Ovary (tissue), 10 donors: ENCODE measurements at places on chromosomes 1 and 21. TPM values are rescaled to one million over a fixed set of nuclear protein-coding genes. Genes with fewer than 3 reads are reported as not detected.

The SLC1A7 gene
- not detected for total RNA-seq

The TTC39A gene
- 0.77 TPM for total RNA-seq

DNA sequence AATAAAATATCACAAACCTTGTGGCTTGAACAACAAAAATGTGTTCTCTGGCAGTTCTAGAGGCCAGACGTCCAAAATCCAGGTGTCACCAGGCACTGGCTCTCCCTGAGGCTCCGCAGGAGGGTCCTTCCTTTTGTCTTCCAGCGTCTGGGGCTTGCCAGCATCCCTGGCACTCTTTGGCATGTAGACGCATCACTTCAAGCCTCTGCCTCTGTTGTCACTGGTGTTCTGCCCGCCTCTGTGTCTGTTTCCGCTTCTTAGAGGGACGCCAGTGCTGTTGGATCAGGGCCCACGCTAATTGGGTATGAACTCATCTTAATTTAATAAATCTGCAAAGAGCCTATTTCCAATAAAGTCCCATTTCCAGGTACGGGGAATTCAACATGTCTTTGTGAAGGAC is 273.7 kb upstream of the C1orf174 start:
- no peak for DNase-seq
- no peaks in the 10 kb centered on the region for H3K36me3 ChIP-seq
- H3K27me3 ChIP-seq, result no peaks in the 10 kb centered on the region
- no peak overlapping the region for H3K27ac ChIP-seq
- H3K4me1 ChIP-seq, result no peaks in the 10 kb centered on the region

DNA sequence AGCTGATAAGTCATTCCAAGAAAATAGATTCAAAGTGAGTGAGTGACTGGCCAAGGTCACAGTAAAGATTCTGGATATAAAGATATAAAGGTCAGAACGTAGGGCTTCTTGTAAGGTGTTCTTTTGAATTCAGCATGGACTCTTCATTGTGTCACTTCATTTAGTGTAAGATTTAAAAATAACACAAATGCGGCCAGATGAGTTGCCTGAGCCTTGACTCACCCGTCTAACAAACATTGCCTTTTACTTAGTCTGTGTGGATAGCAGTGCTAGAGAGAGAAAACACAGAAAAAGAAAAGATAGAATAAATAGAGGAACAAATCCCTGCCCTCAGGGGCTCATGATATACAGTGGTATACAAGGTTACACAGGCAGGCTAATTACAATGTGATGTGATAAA is 223.4 kb downstream of the PLPP3 start:
- no peaks in the 10 kb centered on the region for H3K36me3 ChIP-seq
- H3K27ac ChIP-seq, result no peak overlapping the region
- DNase-seq, result no peak
- H3K27me3 ChIP-seq, result no peaks in the 10 kb centered on the region

GRCh38 chr1:95278173-95279006 is 44.4 kb downstream of the RWDD3 start:
- no peaks in the 10 kb centered on the region for H3K4me1 ChIP-seq
- H3K4me3 ChIP-seq, result no peak overlapping the region
- no peak overlapping the region for H3K27ac ChIP-seq
- no peak for DNase-seq
- H3K36me3 ChIP-seq, result no peaks in the 10 kb centered on the region
- no peaks in the 10 kb centered on the region for H3K27me3 ChIP-seq

DNA sequence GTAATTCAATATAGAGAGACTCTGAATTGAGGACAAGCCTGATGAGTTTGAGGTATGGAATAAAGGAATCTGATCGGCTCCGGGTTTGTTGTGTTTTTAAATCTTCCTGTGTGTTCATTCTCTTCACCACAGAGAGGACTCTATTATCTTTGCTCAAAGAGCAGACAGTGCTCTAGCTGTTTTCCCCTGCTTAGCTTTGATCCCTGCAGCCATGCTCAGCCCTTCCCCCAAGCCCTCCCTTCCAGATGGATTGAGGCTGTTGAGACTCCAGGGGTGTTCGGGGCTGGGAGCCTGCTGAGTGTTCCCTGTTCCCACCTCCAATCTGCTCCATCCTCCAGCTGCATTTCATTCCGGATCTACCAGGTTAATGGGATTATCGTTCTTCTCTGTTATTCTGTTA is 74.2 kb upstream of the CXADR start:
- DNase-seq, result no peak
- no peak overlapping the region for H3K27ac ChIP-seq
- peaks cover 2% of the 10 kb centered on the region for H3K4me1 ChIP-seq
- no peaks in the 10 kb centered on the region for H3K36me3 ChIP-seq

DNA sequence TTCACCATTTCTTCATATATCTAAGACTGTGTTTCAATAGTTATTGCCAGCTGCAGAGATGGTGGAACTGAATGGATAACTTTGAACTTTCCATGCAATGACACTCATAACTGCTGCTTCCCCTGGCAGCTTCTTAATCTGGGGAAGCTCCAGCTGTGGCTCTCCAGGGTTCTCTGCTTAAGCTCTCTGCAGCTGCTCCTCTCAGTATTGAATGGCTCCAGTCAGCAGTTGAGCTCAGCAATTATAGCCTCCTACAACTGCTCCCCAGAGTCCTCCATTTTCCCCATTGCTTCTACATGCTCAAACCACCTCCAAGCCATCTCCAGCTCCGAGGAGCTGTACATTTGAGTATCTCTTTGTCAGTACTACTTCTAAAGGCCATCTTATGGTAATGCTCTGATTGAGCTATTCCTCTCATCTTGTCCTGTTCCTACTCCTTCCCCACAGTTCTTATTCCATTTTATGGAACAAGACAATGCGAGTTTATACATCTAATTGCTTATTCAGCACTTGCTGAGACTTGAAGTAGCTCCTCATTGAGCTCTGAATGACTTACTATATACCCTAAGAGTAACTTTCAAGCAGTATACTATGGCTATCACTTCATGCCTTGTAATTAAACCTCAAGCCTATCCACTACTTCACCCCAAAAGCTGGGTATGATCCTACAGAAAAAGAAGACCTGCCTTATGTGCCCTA is 362.4 kb downstream of the NEGR1 start:
- no peak overlapping the region for H3K27ac ChIP-seq
- DNase-seq, result no peak
- H3K27me3 ChIP-seq, result no peaks in the 10 kb centered on the region
- no peaks in the 10 kb centered on the region for H3K4me1 ChIP-seq
- H3K4me3 ChIP-seq, result no peak overlapping the region

GRCh38 chr21:27802816-27803475 is 836.1 kb upstream of the ADAMTS5 start:
- no peak overlapping the region for H3K27ac ChIP-seq
- no peaks in the 10 kb centered on the region for H3K4me1 ChIP-seq
- H3K36me3 ChIP-seq, result no peaks in the 10 kb centered on the region
- H3K27me3 ChIP-seq, result no peaks in the 10 kb centered on the region
- no peak for DNase-seq

DNA sequence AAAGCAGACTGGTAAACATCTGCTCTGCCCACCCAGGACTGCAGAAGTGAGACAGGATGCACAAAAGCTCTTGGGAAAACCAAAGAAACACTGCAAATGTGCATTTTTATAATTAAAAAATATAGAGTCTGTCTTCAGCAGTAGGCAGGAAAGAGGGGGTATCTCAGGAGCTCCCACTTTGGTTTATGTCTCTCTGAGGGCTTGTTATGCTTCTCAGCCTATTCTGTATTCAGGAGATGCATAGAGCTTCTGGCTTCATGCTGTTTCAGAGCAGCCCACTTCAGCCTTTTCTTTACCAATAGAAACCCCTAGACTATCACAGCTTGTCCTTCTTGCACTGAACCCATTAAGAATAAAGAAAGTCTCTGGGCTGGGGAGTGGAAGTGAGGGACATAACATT is 148.0 kb downstream of the ROR1 start:
- no peaks in the 10 kb centered on the region for H3K27me3 ChIP-seq
- H3K36me3 ChIP-seq, result no peaks in the 10 kb centered on the region

The PLCH2 gene
- 0.80 TPM for total RNA-seq

DNA sequence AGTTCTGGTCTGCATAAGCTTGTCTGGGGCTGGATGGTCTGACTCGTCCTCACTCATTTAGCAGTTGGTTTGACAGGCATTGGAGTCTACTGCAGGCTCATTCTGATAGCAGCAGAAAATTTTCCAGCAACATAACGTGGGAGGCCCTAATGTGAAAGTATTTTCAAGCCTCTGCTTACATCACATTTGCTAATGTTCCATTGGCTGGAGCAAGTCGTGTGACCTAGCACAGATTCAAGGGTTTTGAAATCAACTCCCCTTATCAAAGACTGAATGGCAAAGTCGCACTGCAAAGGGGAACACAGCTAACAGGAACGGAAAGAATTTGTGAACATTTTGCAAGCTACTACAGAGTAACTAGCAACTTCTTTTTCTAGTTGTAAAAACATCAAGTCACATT is 2.3 kb upstream of the USH2A start:
- H3K36me3 ChIP-seq, result no peaks in the 10 kb centered on the region
- H3K27me3 ChIP-seq, result no peaks in the 10 kb centered on the region
- H3K4me3 ChIP-seq, result no peak overlapping the region
- H3K4me1 ChIP-seq, result no peaks in the 10 kb centered on the region

The S100A7A gene
- not detected for total RNA-seq

- H3K36me3 ChIP-seq, result no peaks in the 10 kb centered on the region
- H3K27ac ChIP-seq, result no peak overlapping the region
- no peak for DNase-seq
- no peaks in the 10 kb centered on the region for H3K27me3 ChIP-seq
- H3K4me1 ChIP-seq, result no peaks in the 10 kb centered on the region
These were observed 448.8 kb upstream of the BEND5 start for GRCh38 chr1:49225464-49225863.

The TMCO1 gene
- total RNA-seq, result 59.5 TPM

DNA sequence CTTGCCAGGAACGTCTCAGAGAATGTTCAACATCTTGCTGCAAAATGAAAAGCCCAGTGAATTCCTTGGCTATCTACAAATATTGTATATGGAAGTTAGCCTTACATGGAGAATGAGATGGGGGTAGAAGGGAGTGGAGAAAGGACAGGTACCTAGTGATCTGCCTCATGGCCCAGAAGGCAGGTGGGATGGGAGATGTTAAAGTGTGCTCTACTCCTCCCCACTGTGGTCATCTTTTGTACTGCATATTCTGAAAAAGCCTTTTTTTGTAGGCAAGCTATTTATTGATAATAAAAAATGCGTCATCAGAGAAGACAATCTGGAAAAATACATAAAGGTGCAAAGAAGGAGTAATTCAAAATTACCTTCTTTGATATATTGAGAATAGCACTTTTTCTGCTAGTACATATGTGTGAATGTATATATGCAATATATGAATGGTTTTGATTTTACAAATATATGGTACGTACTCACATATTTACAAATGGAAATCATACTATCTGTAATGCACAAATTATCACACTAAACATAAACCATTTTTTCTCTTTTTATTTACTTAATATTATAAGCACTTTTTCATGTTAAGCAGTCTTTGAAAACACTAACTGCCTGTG is 19.1 kb upstream of the SLC5A9 start:
- no peak for DNase-seq
- H3K4me1 ChIP-seq, result no peaks in the 10 kb centered on the region
- no peak overlapping the region for H3K4me3 ChIP-seq
- no peaks in the 10 kb centered on the region for H3K27me3 ChIP-seq
- no peak overlapping the region for H3K27ac ChIP-seq

GRCh38 chr1:236281198-236281653 is 532 bp downstream of the ERO1B start:
- H3K27ac ChIP-seq, result peak overlapping the region; percentile 43
- peaks cover 1% of the 10 kb centered on the region for H3K4me1 ChIP-seq
- H3K27me3 ChIP-seq, result no peaks in the 10 kb centered on the region
- peak overlapping the region; percentile 99 for H3K4me3 ChIP-seq

The VHLL gene
- total RNA-seq, result 0.33 TPM

The COL11A1 gene
- 18.0 TPM for total RNA-seq

The S100A7 gene
- not detected for total RNA-seq

GRCh38 chr1:24932284-24932683 is 2.2 kb upstream of the RUNX3 start:
- H3K36me3 ChIP-seq, result no peaks in the 10 kb centered on the region
- no peaks in the 10 kb centered on the region for H3K27me3 ChIP-seq
- no peak for DNase-seq
- H3K27ac ChIP-seq, result no peak overlapping the region
- H3K4me3 ChIP-seq, result no peak overlapping the region

The CD1D gene
- total RNA-seq, result 0.43 TPM

- no peak overlapping the region for H3K27ac ChIP-seq
- no peaks in the 10 kb centered on the region for H3K4me1 ChIP-seq
- H3K36me3 ChIP-seq, result no peaks in the 10 kb centered on the region
- DNase-seq, result no peak
- no peak overlapping the region for H3K4me3 ChIP-seq
These were observed 1036.4 kb downstream of the ADGRL2 start for GRCh38 chr1:82836973-82837680.

The AVPR1B gene
- total RNA-seq, result not detected

DNA sequence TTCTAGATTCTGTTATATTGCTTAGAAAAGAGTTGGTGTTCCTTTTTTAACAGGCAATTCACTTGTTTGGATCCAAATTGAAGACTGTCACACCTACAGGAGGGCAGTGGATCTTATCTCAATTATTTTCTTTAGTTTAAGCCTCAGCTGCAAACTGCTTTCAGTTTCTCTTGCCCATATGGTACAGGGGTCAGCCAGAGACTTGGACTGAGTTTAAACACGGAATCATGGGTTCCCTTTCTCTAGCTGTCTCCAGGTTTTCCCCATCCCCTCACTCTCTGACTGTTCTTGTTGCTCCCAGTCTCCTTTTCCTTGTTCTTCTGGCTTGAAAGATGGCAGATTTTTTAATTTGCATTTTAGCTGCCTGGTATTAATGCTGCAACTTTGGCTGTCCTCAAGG is 18.4 kb downstream of the DTL start:
- DNase-seq, result no peak
- H3K27me3 ChIP-seq, result no peaks in the 10 kb centered on the region
- no peaks in the 10 kb centered on the region for H3K36me3 ChIP-seq
- no peaks in the 10 kb centered on the region for H3K4me1 ChIP-seq
- no peak overlapping the region for H3K4me3 ChIP-seq
- no peak overlapping the region for H3K27ac ChIP-seq

DNA sequence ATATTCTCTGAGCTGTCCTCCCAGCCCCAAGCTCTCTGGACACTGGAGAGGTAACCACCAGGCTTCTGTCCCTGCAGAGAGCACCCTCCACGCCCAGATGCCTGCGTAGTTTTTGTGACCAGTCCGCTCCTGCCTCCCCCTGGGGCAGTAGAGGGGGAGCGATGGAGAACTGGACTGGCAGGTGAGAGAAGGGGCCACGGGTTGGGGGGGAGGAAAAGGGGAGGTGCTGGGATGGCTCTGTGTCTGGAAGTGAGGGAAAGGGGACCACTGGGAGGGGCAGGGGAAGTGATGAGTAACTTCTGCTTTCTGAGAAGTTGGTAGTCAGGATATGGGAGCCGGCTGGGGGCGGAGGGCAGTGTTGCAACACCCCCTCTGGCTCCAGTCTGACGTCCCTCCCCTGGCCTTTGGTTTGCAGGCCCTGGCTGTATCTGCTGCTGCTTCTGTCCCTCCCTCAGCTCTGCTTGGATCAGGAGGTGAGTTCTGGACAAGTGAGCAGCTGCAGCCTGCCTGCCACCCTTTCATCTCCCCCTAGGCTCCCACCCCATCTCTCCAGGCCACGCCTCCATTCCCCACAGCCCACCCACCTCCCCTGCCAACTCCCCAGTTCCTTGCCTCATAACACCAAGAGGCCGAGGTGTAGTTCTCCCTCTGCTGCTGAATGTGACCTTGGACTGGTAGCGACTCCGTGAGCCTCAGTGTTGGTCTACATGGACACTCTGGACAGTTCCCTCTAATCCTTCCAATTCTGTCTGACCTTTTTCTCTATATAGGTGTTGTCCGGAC is 3.1 kb downstream of the ADAMTSL4 start:
- H3K27ac ChIP-seq, result peak overlapping the region; percentile 85
- no peak overlapping the region for H3K4me3 ChIP-seq
- DNase-seq, result peak; percentile 90

The FCGR1A gene
- 0.34 TPM for total RNA-seq
